Breast epithelium (tissue), 4 donors: ENCODE measurements at places on chromosomes 16 and 17.

DNA sequence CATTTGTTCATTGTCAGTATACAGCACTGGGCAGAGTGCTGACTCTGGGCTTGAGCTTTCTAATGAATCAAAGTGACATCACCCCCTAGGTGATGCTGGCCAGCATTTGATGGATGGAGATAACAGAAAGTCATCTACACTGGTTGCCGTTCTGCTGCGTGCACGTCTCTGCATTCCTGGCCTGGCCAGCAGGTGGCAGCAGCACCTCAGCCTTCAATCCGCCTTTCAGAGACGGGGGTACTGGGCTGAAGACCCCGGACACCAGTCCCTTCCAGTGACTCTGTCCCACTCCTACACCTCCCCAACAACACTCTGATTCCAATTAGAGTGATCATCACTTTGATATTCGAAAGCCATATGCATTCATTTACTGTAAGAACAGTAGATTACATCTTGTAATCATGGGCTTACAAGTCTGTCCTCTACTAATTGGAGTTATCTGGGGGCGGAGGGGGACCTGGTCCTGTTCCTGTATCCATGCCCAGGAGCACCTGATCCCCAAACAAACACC is 6.0 kb downstream of the CPSF4L start:
- DNase-seq, result no peak

DNA sequence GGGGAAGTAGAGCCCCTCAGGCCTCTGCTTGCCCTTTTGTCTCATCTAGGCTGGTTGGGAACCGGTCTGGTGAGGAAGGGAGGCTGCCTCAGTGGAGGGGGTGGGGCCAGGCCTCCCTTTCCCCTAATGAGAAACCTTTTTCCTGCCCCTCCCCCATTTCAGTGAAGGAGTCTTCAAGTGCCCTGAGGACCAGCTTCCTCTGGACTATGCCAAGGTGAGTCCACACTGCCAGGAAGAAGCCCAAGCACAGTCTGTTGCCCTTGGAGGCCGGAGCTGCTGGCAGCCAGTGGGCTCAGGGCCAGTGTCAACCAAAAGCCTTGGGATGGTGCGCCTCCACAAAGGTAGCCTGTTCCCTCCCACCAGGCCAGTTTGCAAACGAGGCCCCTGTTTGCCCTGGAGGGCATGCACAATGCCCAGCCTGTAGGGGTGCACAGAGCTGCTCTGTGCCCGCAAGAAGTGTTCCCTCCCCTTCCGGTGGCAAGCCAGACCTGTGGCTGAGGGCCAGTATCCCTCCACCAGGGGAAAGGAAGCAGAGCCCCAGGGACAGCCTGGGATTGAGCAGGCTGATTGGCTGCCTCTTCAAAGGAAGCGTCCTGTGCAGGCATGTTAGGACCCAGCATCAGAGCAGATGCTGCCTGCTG is 3.4 kb downstream of the TRAF4 start:
- peak; percentile 95 for DNase-seq

DNA sequence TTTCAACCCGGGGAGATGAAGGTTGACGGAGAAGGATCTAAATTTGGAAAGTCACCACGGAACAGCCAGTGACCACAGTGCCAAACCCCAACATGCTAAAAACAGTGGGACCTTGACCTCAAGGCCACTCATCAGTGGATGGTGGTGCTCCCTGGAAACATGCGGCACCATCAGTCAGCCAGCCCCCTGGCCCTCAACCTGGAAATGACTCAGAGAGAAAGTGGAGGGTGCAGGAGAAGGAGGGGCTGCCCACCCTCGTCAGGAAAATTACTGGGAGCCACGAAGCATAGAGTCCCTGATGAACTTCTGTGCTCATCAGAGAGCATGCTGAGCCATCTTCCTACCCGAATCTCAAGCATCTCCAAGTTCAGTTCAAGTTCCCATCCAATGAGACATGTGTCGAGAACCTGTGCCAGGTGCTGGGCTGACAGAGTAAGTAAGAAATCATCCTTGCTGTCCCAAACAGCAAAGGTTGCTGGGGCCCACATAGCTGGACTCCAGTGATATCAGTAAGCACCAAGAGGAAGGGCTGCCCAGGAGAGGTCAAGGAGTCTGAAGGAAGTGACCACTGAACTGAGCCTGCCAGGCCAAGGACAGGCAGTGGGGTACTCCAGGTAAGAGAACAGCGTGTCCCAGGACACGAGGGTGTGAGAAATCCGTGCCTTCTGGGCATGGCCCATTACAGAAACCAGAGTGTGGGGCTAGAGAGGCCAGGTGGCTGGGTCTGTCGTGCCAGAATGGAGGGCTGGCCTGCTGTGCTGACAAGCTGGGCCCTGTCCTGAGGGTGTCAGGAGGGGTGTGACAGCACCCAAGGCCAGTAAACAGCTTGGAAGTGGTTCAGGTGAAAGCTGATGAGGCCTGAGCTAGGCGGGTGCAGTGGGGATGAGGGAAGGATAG is 5.2 kb downstream of the PECAM1 start:
- no peak for DNase-seq

DNA sequence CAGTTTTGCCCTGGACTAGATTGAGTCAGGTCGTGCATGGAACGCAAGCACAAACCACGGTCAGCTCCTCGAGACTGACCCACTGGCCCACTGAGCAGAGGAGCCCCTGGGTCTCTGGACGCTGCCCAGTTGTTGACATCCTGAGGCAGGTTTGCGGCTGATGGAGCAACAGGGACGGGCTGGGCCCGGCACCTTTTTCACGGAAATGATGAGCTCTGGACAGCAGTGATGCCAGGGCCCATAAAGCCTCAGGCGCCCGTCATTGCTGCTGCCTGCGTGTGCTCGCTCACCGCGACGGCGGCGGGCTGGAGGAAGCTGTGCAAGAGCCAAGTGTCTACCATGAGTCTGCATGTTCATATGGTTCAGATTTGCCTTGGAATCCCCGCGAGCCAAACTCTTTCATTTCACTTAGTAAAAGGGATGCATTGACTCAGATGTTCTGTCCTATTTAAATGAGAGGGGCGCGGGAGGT is 30.8 kb upstream of the CRISPLD2 start:
- DNase-seq, result peak; percentile 35

- no peak for DNase-seq
Observed at GRCh38 chr17:67359960-67360791, 6.2 kb downstream of the PSMD12 start.

DNA sequence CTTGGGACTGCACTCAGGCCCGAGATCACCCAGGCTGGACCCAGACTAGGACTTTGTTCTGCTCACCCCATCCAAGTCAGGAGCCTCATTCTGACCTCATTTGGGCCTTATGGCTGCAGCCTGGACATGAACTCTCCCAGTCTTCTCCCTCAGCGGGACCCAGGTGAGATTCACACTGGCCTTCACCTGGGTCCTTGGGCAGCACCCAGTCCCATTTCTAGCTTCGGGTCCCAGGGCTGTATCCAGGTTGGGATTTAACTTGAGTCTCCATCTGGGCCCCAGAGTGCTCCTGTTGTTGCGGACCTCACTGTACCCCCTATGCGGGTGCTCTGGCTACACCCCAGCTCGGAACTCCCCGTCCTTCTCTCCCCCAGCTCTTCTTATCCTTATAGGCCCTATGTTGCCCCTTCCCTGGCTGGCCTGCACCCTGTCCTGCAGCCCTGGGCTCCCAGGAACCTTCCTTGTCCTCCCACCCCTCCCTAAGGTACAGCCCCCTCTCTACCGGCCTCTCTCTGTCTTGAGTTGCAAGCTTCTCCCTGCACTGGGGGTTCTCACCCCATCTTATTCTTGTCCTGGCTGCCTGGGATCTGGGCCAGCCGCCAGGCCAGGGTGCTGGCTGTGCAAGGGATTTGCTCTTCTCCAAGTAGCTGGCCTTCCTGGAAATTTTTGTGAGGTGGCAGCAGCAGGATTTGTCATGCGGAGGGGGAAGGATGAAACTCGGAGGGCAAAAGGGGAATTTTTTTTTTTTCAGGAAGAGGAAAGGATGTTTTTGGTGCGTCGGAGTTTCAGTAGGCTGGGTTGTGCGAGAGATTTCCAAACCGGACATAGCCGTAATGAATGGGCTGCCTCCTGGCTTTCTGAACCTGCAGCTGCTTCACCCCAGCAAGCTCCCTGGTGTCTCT is 904 bp downstream of the MAP2K3 start:
- DNase-seq, result peak; percentile 53

- no peak for DNase-seq
Observed at GRCh38 chr17:21125862-21126261, 902 bp upstream of the DHRS7B start.

GRCh38 chr16:24820522-24820921 is 25.2 kb upstream of the SLC5A11 start:
- DNase-seq, result no peak

GRCh38 chr16:67528222-67528869 is at the start of gene RIPOR1:
Gene RIPOR1, plus strand, starts transcription at chr16:67528829. Its CDS starts 9,618 bp downstream, at chr16:67538447.
- DNase-seq, result no peak

- DNase-seq, result peak; percentile 90
Observed at GRCh38 chr17:8155231-8155995, 3.2 kb upstream of the PER1 start.

DNA sequence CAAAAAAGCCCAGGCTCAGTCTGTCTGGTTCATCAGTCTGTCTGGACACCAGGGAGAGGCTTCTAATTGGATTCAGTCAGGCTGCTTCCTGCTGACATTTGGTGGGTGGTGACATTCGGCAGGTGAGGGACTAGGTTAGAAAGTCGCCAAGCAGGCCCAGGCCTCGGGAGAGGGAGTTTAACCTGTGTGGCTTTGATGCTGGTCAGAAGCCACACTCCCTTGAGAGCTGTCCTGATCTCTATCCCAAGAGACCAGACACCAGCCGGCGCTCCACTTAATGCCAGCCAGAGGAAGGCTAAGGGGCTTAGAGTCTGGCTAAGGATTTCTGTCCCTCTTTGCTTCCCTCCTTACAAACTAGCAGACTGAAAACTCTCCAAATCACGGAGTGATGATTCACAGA is 135.0 kb downstream of the GSG1L start:
- DNase-seq, result no peak

DNA sequence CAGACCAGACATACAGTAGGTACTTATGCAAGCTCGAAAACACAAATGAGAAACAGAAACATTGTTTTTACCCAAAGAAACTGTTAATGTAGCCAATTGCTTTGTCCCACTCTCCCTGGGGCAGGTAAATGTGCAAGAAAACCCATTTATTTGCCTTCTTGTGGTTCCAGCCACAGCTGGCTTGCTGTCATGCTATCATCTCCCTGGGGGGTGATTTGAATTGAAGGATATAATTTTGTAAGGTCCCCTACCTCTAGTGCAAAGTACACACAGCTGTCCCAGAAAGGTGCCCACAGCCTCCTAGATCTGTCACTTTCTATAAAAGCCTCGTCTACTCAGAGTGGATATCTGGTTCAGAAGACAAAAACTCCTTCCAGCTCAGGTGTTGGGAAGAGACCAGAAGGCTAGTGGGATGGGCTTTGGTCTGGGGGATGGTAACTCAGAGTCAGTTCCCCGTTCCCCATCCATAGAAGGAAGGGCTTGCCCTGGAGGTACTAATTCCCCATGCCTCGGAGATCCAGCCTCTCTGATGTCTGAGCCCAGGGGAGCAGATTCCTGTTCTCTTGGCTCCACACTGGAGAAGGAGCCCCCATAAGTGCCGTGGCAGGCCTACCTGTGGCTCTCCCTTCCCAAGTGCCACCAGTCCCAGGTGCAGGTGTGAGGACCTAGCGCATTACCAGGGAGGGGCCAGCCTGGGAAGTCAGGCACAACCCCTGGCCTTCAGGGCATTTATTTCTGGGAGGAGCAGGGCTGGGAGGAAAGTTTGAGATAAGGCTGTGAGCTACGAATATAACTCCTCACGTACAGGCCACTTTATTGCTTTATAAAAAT is 2.4 kb upstream of the PRR15L start:
- no peak for DNase-seq

DNA sequence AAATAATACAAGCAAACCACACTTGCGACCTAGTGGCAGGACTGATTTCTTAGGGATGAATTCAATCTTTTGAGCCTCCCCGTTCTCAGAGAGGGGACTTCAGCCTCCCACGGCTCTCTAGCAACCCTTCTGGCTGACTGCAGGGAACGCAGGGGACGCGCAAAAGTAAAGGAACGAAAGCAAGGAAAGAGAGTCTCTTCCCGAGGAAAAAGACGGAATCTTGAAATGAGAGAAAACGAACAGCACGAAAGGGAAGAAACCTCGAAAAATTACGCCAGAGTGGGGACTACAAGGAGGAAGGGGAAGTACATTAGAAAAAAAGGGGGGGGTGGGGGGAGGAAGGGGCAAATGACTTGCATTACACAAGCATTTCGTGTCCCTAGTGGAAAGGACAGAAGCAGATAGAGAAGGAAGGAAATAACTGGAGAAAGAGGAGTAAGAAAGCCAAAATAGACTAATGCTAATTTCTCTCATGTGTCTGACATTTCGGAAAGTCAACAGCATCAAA is 1.2 kb downstream of the GRB2 start:
- no peak for DNase-seq

- no peak for DNase-seq
Observed at GRCh38 chr17:78619334-78619733, 42.1 kb upstream of the DNAH17 start.

- DNase-seq, result peak; percentile 10
Observed at GRCh38 chr17:74601944-74602572, 10.0 kb upstream of the CD300LD start.

DNA sequence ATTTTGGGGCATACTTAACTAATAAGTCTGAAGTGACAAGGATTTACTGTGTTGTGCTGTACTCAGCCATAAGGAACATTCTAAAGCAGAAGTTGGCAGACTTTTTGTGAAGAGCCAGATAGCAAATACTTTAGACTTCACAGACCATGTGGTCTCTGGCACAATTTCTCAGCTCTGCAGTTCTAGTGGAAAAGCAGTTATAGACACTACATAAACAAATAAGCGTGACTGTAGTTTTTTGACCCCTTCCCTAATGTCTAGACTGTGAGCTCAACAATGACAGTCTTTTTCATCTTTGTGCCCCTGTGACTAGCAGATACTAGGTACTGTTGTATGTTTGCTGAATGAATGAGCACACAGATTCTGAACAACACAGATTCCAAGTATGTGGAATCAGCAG is 4.9 kb downstream of the RPAIN start:
- no peak for DNase-seq

DNA sequence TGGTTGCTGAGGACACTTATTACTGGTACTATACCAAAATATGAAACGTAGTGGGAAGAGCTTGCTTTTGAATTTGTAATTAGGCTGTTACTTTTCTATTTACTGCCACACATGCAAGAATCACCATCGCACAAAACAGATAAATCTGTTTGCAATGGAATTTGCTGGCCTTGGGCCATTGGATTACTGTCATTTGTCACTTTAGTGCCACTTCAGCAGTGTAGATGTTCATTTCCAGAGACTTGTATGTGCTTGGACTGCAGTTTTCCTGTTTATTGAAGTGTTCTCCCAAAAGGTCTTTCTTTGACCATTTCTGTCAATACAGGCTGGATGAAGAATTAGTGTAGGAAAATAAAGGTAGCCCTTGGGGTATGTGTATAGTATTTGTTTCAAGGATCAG is 4.5 kb downstream of the USP10 start:
- no peak for DNase-seq

- DNase-seq, result no peak
Observed at GRCh38 chr16:77443357-77444146, 8.7 kb upstream of the ADAMTS18 start.

DNA sequence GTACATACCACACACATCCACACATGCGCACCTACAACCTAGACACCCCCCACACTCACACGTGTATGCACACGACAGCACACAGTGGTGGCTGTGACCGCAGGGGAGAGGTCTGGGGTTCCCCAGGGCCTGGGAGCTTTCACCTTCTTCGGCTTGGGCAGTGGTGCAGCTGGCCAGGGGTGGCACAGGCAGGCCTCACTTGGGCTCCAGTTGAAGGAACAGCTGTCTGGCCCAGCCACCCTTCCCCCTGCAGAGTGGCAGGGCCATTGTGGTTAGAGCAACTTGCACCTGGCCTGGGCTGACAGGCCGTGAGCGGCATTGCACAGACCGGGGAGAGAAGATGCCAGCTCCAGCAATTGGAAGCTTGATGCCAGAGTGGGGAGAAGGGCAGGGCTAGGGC is 114.5 kb upstream of the GSE1 start:
- DNase-seq, result no peak

- DNase-seq, result no peak
Observed at GRCh38 chr16:75376475-75377161, 56.7 kb downstream of the CFDP1 start.
